ENCODE measurements at places on chromosomes 13 and 19.

DNA sequence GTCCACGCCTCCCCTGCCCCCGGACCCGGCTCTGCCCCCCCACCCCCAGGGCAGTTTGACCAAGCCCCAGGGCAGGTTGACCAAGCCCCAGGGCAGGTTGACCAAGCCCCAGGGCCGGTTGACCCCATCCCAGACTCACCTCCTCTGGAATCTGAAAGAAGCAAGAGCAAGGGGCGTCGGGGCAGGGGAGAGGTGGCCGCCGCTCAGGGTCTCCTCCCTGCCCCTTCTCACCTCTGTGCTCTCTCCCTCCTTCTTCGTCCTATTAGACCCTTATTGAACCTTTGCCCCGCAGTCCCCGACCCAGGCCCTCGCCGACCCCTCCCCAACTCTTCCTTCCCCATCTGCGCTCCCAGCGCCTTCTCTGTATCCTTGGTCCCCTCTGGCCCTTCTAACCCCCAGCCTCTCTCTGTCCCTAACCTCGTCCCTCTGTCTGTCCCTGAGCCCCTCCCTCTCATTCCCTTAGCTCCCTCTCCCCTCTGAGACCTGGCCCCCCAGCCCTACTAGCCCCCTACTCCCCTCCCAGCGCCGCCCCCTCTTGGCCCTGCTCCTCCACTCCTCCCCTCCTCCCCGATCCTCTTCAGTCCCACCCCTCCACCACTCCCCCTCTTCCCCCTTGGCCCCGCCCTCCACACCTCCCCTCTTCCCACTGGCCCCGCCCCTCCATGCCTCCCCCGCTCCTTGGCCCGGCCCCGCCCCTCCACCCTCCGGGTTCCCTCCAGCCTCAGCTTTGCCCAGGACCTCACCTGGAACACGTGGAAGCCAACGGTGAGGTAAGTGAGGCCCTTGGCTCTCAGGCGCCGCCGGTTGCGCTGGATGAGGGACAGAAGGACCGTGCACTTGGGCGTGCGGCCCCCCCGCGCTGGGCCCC lies 7.6 kb downstream of the CAPN12 start:
- peak; percentile 27 for DNase-seq

DNA sequence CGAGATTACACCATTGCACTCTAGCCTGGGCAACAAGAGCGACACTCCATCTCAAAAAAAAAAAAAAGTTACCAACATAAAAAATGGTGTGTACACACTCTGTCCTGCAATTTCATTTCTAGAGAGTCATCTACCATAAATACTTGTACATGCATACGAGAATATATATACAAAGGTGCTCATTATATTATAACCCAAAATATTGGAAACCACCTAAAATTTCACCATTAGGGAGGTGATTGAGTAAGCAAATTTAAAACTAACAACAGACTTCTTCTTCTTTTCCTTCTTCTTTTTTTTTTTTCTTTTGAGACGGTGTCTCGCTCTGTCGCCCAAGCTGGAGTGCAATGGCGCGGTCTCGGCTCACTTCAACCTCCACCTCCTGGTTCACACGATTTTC lies 7.4 kb upstream of the C5AR1 start:
- DNase-seq, result no peak

GRCh38 chr19:11868188-11868587 lies 19.4 kb upstream of the ZNF69 start:
- no peak for DNase-seq

- no peak for DNase-seq
Measured at GRCh38 chr19:50705422-50706019, 14.1 kb downstream of the SHANK1 start.

DNA sequence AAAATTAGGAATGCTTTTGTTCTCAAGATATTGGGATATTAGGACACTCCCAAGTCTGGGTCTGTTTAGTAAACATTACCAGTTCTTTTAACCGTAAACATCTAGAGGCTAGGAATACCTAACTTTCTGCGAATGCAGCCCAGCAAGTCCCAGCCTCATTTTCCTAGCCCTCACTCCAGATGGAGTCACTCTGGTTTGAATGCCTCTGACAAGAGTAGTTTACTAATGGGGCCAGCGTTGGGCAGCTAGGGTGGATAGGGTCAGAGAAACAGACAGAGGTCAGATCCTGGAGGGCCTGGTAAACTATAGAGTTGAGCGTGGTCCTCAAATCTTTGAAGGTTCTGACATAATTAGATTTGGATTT lies 53.6 kb downstream of the WDFY2 start:
- DNase-seq, result no peak

GRCh38 chr13:48901781-48902180 lies 73.9 kb upstream of the FNDC3A start:
- DNase-seq, result no peak

GRCh38 chr13:27971236-27971645 lies 2.1 kb upstream of the CDX2 start:
- DNase-seq, result no peak

DNA sequence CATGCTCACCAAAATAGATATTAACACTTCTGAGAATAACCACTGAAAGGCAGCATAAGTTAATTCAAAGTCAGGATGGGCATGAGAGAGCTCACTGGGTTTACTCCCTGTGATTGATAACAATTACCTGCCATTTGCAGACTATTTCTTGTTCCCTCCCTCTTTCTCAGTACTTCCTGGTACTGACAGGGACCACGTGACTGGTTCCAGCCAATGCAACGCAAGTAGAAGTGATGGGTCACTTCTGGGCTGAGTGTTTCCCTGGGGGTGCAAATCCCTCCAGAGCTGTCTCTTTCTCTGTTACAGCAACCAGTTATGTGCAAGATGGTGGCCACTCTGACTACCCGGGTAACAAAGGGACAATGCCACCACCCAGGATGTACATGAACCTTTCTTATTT lies 118.8 kb downstream of the EFNB2 start:
- no peak for DNase-seq

DNA sequence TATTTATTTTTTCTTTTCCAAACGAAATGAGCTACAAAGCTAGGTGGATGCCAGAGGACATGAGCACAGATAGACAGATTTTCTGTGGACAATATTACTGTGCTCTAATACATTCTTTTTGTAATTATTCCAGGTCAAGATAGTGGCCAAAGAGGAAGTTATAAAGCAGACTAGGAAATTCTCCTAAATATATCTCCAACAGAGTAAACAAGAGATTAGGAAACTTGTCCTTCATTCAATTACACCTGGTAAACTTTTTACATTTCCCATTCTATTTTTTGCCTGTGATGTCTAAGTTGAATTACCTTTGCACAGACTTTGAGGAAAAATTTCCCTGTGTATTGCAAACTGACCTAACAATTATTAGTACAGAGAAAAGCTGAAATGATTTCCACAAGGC lies 905.5 kb upstream of the PCDH20 start:
- no peak for DNase-seq

DNA sequence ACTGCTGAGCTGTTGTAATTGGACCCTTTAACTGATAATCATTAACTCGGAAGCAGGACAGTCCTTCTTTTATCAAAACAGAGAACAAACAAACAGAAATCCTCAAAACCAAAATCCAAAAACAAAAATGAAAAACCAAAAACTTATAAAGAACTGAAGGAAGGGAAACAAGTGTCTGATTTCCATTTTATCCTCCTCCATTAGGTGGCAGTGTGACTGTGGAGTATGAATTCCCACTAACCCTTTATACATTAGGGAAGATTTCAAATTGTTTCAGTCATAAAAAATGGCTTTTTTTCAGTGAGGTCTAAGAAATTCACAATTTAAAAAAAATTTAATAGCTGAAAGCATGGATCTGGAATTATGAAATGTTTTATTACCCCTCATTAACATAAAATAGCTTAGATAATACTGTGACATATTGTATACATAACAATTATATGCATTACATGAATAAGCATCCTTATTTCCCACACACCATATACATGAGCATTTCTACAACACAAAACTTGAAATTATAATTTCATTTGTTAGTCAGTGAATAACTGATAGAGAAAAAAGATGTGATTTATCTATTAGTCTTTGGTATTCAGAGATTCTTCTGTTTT lies 1074.3 kb upstream of the PCDH9 start:
- DNase-seq, result peak; percentile 21

DNA sequence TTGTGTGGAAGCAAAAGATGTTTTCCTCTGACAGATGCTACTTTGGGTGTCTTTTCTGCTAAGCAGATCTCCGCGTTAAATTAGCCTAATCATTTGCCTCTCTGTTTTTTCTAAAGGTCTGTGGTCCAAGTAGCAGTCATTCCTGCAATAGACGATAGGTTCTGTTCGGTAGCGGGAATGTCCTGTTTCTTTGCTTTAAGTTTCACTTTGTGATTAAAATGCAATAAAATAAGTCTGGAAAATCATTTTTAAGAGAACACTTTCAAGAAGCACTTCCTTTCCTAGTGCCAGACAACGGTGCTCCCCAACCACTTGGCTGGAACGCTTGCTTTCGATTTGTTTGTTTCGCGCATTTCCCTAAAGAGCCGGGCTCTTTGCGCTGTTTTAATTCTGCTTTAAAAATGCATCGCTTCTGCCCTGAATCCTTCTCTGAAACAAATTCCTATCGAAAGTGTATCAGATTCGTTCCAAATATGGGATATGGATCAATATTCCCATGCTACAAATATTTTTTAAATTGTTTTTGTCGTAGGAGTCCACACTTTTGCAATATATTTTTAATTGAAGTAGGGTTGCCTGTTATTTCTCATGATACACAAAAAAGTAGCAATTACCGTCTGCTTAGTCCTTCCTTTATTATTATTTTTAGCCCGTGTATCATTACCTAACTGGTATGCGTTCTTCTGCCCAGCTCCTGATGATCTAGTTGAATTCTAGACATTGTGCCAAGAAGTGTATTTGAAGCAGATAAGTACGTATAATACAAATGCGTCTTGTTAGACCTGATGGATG lies 14.2 kb downstream of the ZIC2 start:
- peak; percentile 81 for DNase-seq

DNA sequence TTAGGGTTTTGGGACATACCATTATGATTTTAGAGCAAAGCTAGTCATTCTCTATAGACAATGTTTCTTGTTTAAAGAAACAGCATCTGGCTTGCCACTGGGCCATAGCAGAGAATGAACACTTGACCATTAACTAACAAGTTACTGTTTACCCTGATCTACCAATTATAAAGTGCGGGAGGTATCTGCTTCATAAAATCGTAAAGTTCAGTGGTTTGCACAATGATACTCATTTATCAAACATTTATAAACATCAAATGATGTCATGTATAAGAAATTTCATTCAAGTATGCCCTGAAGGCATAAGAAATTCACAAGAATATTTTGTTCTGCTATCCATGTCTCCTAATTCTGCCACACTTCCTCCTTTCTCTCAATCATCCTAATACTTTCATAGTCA lies 139.2 kb downstream of the PCDH20 start:
- no peak for DNase-seq

DNA sequence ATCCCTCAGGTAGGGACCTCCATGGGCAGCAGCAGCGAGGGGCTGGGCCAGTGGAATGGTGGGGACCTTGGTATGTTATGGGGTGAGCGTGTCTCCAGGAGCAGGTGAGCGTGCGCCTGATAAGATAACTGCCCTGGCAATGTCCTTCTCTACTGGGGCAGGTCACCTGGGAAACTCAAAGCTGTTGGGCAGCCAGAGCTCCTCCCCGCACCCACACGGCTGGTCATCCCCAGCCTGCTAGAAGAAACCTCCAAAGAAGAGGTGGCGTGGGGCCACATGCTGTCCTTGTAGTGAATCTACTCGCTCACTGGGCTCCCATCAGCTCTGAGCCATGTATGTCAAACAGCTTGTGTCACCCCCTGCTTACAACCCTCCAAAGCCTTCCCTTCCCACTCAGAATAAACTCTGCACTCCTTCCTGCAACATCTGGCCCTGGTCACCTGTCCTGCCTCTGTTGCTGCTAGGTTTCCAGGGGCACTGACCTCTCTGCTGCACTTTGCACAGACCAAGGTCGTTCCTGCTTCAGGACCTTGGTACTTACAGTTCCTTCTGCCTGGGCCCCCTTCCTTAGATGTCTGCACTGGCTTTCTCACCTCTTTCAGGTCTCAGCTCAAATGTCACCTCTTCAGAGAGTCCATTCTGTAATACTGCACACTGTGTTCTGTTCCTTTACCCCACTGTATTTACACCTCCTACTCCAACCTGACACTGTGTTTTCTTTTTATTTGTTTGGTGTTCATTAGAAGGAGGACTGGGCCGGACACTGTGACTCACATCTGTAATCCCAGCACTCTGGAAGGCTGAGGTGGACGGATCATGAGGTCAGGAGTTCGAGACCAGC lies 1.8 kb upstream of the ATP4A start:
- DNase-seq, result no peak

DNA sequence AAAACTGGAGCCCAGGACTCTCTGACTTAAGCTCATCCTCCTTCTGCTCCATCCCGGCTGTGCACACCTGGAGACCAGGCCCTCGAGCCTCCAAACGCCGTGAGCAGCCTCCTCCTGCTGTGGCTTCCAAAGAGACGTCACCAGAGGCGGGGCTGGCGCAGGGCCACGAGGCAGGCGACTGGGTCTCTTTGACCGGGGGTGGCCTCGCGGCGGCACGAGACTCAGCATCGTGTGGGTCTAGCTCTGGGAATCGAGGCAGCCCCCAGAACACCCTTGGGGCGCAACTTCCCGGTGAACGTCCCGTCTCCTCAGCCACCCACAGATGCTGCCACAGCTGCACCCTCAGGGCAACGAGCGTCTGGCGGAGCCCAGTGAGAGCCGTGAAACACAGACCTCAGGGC lies 22.8 kb downstream of the RASA3 start:
- DNase-seq, result no peak

- peak; percentile 81 for DNase-seq
Measured at GRCh38 chr13:45781553-45782326, 69.8 kb downstream of the SIAH3 start.

DNA sequence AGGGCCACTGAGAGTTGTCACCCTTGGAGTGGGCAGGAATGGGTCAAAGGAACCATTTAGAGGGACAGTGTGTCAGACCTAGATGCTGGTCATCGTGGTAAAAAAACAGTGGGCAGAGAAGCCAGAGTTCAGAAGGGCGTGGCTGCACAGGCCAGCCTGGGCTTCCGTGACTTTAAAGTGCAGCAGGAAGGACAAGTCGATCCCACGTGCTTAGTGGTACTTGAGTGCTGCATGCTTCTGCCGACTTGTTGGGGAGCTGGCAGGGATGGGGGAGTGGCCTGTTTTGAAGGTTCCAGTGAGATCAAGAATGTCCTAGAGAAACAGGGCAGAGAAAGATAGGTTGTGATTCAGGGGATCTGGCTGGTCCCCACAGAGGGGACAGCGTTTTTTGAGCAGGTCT lies 17.0 kb downstream of the LYL1 start:
- DNase-seq, result no peak
